ENCODE measurements at places on chromosomes 6 and 20.

- no peak for DNase-seq
These were observed 95.5 kb downstream of the EYA2 start for GRCh38 chr20:46990017-46990595.

DNA sequence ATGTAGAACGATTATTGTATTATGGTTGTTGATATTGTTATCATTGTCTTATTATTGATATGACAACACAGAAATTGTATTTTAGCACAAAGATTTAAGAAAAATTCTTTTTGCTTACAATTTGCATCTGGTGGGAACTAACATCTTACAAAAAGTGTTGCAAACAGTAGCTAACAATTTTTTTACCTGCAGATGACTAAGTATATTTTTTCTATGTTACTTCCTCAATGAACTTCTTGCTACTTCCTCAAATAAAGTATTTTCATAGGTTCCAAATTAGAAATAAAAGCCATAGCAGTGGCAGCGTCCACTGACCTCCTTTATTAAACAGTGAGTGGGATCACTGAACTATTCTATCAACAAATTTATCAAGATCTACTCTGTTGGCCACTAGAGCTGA lies 847.0 kb downstream of the PHF3 start:
- DNase-seq: no peak

DNA sequence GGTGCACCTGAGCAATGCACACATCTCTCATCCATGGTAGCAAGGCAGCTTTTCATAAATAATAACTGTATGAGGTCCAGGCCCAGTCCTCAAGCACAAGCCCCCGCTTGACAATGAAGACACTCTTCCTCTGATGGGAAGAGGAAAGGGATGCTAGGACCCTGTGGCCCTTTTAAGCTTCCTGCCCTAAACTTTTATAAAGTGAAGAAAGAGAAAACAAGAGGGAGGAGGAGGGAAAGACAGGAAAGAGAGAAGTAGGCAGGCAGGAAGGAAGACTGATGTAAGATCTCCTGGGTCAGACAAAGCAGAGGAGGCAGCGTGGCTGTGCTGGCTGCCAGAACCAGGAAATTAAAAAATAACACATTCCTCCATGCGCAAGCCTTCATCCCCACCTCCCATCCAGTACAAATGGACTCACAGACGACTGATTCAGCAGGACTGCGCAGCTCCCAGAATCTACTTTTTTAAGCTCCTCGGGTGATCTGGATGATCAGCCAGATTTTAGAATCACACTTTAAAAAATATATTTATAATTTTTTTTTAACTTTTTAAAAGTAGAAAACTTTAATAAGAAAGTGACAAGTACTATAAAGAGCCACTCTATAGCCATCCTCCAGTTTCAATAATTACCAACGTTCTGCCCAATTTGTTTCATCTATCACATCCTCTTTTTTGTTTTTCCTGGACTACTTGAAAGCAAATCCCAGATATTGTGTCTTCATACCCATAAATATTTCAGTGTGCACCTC lies 16.5 kb downstream of the TNFAIP3 start:
- no peak for DNase-seq

DNA sequence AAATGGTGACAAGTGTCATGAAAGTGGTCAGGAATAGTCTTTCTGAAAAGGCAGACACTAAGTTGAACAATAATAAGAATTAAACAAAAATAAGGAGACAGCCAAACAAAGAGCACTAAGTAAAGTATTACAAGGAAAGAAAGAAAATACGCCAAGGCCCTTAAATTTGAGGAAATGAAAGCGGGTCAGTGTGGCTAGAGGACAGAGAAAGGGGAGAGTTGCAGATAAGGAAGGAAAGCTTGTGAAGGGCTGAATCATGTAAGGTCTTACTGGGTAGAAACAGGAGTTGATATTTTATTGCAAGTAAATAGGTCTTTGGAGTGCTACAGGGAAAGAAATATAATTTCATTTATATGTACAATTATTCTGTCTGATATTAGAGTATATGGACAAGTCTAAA lies 732.1 kb downstream of the EPHA7 start:
- DNase-seq: no peak

GRCh38 chr6:3518356-3519190 lies 61.7 kb upstream of the SLC22A23 start:
- no peak for DNase-seq

- DNase-seq: no peak
These were observed 313.0 kb upstream of the CDYL start for GRCh38 chr6:4463236-4463635.

GRCh38 chr6:17182961-17183360 lies 81.1 kb downstream of the STMND1 start:
- no peak for DNase-seq

DNA sequence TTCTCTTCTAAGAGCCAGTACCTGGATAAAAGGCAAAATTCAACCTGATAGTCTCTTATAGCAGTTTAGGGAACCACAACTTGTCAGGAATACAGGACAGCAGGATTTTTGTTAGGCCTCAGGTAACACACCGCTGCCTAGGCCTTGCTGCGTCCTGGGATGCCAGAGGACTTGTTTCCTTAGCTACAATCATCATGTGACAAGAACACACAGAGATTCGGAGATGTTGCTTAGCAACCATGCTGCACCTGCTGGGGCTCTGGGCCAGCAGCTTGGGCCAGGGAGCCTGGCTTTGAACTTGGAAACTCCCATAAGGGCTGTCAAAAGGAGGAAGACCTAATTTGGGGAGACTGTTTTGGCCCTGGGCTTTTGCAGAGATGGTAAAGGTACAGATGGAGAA lies 36.1 kb upstream of the CHD6 start:
- DNase-seq: no peak

GRCh38 chr20:13101706-13102105 lies 92.9 kb downstream of the SPTLC3 start:
- DNase-seq: no peak

DNA sequence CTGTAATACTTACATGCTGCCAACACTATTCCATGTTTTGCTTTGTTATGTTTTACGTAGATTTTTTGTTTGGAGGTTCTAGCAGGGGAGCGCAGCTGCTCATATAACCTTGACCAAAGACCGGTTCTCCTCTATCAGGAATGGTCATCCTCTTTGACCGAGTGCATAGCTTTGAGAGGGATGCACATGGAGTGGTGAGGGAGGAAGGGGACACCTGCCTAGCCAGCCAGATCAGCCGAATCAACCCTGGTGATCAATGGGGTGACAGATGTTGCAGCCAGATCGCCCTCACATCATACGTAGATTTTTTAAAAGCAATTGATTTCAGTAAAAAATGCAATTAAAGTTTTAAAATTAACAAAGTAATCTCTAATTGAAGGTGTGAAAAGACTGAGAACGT lies 6.3 kb downstream of the DSTN start:
- no peak for DNase-seq

DNA sequence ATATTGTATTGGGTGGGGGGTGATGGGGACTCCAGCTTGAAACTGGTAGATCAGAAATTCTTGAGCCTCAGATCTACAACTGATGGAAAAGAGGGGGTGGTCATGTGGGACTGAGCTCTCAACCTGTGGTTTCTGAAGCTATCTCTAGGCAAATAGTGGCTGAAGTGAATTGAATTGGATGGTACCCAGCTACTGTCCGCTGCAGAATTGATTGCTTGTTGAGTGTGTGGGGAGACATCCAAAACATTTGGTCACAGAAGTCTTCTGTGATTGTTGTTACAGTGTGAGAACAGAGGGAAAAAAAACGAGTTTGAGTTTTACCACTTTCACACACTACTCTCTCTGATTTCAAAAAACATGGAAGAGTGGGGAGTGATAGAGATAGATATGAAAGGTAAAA lies 14.8 kb downstream of the CDS2 start:
- no peak for DNase-seq

- DNase-seq: no peak
These were observed 18.9 kb downstream of the GSTA4 start for GRCh38 chr6:52976149-52976548.

GRCh38 chr20:15784020-15784419 lies 789.2 kb downstream of the KIF16B start:
- no peak for DNase-seq

DNA sequence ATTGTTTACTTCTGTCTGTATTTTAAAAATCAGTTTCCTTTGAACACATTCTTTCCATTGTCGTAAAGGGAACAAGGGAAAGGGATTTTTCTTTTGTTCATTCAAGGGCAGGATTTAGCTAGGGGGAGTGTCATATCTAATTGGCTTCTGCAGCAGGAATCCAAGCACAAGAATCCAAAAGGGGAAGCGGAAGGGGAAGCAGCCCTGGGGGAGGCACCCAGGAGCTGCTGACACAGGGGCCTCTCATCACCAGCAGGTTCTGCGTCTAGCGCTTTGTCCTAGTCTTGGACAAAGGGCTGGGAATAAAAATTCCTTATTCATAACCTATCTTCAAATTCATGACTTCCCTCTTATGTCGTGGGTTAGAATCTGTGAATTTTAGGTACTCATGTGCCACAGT lies 13.7 kb downstream of the RIPK1 start:
- DNase-seq: no peak

GRCh38 chr6:7468382-7469081 lies 72.9 kb upstream of the DSP start:
- DNase-seq: no peak

DNA sequence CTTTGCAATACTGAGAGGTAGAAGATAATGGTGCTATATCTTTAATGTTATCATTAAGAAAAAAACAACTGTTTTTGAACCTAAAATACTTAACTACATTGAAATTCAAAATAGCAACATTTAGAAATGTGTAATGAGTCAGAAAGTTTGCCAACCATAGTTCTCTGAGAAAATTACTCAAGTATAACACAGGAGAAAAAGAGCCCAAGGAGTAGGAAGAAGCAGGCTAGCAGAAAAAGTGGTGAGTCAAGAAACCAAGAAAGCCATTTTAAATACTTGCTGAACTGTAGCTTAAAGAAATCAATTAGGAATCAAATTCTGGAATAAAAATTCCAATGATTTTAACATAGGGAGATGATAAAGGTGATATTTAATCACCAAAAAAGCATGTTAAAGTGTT lies 181.0 kb upstream of the RSPO3 start:
- no peak for DNase-seq

GRCh38 chr6:47743744-47744143 lies 38.1 kb upstream of the OPN5 start:
- DNase-seq: no peak

DNA sequence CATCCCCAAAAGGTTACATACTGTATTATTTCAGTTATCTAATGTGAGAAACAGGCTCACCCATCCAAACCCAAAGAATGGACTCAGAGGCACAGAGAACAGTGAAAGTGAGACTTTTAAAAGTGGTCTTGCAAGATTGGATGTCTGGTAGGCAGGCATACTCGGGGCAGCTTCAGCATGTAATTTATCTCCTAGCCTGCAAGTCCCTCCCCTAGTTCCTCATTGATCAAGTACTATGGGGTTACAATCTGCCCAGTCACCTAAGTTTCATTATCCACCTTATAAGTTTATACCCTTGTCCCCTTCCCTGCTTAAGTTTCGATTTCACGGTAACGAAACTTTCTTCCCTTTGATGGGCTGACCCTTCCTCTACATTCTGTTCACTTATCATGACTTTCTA lies 20.8 kb upstream of the ZNF451 start:
- DNase-seq: no peak

DNA sequence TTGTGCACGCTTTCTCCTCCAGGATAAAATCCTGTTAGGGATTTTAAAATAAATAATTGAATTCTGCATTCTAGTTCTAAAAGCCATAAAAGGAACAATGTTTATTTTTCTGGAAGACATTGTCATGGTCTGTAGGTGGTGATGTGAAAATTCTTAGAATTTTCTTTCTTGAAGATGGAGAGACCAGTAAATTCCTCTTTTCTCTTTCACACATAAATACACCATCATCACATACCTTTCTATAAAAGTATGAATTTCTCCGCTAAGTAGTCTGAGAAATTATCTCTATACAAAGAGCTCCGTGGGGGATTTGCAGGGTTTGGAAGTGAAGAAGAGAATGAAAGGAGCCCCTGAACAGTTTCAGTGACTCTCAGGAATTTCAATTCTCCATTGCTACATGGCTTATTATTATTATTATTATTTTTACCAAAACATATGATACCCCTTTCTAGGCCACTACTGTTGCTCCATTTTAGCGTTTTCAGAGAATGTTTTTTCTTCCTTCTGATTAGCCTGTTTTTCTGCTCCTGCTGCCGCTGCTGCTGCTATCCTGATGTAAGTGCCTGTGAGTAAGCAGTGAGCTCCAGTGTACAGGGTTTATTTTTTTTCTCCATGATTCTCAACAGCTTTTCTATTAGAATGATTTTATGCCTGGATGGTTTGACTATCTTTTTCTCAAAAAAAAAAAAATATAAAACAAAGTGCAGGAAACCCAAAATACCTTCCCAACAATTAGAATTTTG lies 145.8 kb downstream of the SAMD5 start:
- no peak for DNase-seq

DNA sequence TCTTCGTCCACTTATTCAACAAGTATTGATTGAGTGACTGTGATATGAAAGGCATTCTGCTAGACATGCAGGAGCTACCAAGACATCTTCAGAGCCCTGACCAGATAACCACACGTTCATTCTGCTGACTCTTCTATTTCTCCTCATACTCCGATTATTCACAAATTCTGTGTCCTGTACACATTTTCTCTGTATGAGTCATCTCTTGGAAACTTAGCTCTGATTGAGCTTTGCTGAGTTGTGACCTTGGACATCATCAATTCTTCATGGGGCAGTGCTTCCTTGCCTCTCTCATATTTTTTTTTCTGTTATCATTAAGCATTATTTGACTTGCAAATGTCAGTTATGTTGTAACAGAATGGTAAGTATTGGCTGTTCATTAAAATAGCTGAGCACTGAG lies 351.6 kb upstream of the CNR1 start:
- no peak for DNase-seq

GRCh38 chr20:21146215-21146614 lies 20.3 kb downstream of the KIZ start:
- DNase-seq: no peak

- DNase-seq: no peak
These were observed 23.7 kb downstream of the MOCS3 start for GRCh38 chr20:50982363-50982762.

DNA sequence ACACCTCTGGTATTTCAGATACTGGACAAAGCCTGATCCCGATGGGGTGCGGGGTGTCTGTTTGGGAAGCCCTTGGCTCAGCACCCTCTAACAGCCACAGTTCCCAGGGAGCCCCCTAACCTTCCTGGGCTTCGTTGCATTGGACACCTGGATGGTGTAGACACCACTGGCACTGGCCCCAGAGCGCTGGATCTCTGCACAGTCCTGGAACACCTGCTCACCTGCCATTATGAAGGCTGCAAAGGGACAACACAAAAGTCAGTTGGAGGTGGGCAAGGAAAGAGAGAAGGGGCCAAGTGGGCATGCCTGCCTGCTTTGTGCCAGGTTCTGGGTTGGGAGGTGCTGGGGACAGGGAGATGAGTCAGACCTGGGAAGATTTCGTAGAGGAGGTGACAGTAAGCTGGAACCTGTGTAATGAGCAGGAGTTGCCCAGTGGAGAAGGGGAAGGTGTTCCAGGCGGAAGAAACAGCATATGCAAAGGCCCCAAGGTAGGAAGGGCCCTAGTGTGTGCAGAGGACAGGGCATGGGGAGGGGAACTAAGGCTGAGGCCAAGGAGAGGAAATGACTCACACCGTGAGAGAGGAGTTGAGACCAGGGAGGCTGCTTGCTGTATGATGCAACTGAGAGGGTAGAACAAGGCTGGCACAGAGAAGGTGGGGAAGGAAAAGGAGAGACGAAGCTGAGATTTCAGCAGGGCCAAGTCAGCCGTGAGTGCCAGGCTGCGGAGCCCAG lies 34.9 kb downstream of the ANGPT4 start:
- no peak for DNase-seq

- DNase-seq: no peak
These were observed 43.9 kb downstream of the HNF4A start for GRCh38 chr20:44399446-44399845.

Data from pancreas (tissue), 10 donors.